ENCODE measurements at places on chromosomes 2 and 18.

DNA sequence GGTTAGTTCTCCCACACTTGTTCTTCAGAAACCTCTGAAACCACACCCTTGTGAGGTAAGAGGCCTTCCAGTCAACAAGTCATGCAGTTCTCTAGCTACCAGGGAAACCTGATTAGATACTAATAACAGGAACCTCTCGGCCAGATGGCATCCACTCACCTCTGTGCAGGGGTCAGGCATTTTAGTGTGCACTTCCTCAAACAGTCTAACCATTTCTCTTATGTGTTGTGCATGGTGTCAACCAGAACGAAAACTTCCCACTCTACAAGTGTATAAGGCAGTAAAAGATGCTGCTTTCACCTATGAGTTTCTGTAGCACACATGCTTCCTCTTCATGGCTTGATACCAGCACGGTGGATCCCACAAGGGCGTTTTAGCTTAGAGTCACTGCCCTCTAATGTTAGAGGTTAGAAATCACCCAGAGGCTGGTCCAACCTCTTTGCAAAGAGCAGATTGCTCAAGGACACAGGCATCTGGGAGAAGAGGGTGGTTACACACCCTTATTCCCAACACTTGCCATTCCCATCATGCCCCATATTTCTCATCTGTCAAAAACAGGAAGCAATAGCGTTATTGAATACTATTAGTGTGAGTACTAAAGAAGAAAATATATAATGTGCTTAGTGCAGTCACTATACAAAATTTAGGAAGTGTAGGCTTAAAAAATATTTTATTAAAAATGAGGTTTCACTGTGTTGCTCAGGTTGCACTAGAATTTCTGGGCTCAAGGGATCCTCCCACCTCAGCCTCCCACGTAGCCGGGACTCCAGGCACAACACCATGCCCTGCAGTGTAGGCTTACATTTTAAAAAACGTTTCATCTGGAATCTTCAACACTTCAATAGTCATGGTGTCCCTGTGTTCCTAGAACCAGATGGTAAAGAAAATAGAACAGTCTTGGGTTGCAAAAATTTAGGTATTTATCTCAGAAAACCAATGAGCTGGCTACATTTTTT is 34.5 kb upstream of the RAB31 start:
- peak; percentile 29 for DNase-seq

GRCh38 chr2:207334301-207334623 is 168.5 kb upstream of the KLF7 start:
- DNase-seq: no peak

- DNase-seq: no peak
Measured at GRCh38 chr2:10028407-10028987, 14.9 kb upstream of the KLF11 start.

DNA sequence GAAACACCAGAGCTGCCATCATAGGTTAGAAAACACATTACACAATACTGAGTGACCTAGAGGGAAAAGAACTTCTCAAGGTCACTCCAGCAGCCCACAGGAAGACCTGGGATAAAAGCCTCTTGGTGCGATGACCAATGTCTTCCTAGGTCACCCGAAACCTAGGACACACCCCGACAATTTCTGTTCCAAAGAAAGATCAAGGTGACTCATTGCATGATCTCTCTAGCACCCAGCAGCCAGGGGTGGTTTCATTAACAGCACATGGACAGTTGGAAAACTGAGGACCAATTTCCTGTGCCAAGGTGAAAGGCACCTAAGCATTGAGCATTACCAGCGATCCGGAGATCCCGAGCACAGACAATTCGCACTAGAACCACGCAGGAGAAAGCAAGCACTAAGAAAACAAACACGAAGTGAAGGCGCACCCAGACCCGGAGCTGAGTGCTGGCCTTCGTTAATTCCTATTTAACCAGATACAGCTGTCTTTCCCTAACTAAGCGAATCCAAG is 1.5 kb downstream of the CACNB4 start:
- DNase-seq: no peak

- DNase-seq: no peak
Measured at GRCh38 chr2:117684919-117685318, 129.6 kb upstream of the DDX18 start.

DNA sequence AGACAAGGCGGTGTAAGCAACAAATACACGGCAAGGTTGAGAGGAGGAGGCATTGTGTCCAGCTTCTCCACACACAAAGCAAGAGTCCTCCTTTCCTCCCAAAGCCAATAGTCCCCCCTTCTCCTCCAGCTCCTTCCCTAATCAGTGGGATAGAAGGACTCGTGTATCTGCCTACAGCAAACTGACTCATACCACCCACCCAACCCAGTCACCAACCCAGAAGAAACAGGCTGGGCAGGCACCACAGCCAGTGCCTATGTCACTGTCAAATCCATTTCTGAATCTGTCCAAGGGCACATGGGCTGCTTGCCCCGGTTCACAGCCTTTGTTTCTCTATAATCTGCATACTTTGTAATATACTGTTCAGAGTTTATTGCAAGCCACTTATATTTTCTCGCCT is 19.2 kb upstream of the NMS start:
- DNase-seq: no peak

DNA sequence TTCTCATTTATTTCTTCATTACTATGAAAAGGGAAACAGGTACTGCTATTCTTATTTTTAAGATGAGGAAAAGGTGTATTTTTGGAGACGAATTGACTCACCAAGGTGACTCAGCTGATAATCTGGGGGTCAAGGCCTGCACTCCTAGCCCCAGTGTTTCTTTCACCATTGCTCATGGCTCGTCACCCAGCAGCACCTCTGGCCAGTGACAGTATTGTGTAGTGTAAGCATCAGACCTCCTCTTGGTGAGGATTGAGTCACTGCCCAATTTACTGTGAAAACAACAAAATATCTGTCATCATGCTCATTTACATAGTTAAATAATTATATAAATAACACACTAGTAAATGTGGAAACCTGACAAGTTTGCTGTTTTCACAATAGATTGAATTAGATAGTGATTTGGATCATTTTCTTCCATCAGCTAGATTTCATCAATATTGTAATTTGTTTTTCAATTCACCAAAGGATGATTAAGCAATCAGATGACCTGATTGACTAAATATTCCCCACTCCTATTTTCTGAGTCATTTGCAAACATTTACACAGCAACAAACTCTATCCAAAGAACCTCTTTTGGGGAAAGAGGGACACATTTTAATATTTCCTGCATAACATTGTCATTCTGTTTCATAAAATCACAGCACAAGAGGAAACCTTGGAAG is 492.8 kb upstream of the RAB12 start:
- DNase-seq: no peak

GRCh38 chr2:56224316-56224715 is 40.5 kb downstream of the CCDC85A start:
- DNase-seq: no peak

- no peak for DNase-seq
Measured at GRCh38 chr18:48994044-48994651, 43.4 kb upstream of the SMAD7 start.

DNA sequence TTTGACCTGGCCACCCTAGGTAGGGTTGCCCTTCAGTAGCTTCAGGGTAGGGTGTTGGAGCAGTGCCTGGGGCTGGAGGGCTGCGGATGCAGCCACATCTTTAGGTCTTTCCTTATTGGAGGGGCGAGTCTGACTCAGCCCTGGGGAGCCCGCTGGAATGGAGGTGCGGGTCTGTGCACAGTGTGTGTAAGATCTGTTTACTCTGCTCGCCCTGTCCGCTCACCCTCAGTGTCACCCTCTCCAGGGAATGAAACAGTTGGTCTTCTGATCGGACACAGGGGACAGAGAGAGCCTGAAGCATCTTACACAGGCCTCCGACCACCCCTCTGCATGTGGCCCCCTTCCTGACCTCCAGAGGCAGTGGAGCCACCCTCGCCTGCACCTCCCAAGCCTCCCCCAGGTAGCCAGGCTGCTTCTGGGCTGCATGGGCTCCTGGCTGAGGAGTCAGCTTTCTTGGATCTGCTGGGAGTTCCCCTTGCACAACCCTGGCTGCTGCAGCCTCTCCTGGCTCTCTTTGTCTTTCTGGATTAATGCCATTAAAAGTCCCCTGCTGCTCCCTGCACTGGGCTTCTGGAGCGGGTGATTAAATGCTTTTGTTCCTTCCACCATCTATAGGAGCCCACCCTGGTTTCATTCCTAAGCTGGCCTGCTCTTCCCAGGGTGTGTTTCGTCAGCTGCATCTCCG is 82.6 kb downstream of the ASB1 start:
- DNase-seq: no peak

GRCh38 chr2:211401328-211401727 is 844.9 kb downstream of the CPS1 start:
- DNase-seq: no peak

DNA sequence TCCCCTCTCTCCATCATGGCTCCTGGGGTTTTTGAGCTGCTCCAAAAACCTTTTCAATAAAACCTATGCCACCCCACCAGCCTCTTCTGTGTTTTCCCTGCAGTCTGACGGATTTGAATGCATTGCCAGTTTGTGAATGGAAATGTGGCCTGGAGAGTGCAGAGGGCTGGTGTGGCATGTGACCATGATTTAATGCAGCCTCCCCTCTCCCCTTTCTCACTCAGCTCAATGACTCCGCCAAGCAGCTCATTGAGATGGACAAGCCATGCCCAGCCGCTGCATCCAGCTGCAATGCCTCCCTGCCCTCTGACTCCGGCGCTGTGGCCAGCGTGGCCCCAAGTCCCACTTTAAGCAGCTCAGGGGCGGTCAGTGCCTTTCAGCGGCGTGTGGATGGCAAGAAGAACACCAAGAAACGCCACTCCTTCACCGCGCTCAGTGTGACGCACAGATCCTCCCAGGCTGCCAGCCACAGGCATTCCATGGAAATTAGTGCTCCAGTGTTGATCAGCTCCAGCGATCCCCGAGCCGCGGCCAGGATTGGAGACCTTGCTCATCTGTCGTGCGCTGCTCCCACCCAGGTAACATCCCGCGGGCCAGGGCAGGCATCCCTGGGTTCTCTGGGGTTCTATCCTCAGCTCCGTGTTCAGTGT is 215.3 kb downstream of the SEPTIN10 start:
- DNase-seq: no peak

DNA sequence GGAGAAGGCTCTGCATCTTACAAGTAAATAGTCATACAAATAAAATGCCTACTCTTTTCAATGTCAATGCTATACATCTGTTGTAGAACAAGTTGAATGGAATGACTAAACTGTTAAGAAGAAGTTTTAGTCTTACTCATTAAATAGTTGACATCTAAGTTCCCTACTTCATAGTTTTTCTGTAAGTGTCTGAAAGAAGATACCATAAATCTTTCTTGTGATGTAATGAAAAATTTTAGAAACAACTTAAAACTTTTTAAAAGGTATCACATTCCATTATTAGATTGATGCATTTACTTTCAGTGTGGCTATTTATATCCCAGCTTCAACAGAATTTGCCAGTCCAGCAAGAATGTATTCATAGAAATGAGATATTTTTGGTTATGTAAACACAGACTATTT is 185.2 kb upstream of the EPC2 start:
- DNase-seq: no peak

GRCh38 chr18:70085641-70086040 is 119.8 kb downstream of the RTTN start:
- DNase-seq: no peak

DNA sequence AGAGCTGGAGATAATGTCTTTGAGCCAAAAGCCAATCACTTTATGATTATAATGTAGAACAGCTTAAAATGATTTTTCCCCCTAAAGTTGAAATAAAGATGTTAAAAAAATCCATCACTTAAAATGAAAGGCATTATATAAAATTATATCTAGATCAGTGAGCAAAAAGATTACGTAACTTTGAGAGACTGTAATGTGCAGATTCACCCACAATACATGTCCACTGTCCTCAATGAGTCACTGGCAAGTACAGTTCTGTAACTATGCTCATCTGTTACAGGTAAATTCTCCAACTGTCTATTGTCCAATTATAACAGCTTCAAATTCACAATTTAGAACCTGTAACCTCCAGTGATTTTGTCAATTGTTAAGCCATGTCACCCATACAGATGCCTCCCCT is 19.0 kb downstream of the FAM161A start:
- no peak for DNase-seq

GRCh38 chr18:8337211-8337610 is 272.0 kb upstream of the RAB12 start:
- no peak for DNase-seq

DNA sequence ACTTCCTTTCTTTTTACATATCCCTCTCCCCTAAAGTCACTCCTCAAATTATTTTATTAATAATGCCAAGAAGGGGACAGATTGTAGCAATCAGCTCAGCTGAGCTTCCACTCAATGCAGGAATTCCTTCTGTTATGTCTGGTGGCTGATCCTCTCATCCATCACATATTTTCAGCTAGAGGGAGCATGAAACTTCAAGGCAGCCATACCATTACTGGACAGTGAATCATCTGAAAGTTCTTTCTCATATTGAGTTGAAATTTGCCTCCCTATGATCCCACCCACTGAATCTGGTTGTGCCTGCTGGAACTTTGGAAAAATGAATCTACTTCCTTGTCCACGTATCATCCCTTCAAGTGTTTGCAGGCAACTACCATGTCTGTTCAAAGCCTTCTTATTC is 11.2 kb downstream of the ZNF385B start:
- DNase-seq: no peak

GRCh38 chr2:224937887-224938286 is 104.4 kb downstream of the DOCK10 start:
- DNase-seq: no peak

DNA sequence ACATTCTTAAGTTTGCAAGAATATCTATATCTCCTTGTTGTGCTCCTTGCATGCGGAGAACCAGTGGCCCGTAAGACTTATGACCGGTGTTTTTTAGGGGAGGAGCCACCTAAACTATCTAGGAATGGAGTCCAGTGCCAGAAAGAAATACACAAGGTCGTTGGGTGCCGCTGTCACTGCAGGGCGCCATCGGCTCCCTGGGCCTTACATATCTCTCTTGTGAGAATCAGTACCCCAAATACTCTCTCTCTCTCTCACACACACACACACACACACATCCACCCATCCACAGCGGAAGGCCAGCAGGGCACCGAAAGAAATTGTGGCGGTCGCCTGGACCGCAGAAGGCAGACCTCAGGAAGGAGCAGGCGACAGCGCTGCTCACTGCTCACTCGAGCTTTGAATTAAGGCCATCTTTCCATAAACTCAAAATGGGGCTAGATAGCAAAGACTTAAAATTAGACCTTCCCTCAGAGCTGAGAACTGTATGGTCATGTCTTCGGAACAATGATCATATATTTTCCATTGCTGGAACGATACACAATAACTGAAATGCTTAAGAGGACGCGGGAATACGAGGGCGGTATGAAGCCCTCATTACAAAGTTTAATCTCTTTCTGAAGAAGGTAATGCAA is 10.4 kb downstream of the NR4A2 start:
- DNase-seq: peak; percentile 28

GRCh38 chr2:204591225-204591624 is 46.0 kb downstream of the PARD3B start:
- no peak for DNase-seq

- no peak for DNase-seq
Measured at GRCh38 chr2:140286377-140286776, 1506.2 kb upstream of the NXPH2 start.

DNA sequence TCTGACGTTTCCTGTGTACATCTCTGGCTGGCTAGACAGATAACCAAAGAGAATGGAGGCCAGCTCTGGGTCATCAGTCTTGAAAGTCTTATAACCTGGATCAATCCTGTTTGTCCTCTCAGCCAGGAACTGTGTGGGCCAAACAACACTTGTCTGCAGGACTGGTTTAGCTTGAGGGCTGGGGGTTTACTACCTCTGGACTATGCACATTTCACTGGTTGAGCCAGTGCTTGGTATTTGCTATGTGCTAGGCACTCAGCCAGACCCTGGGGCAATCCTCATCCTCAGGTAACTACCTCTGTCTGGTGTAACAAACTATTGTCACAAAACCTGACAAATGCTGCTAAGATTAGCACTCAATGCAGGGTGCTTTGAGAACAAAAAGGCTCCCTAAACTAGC is 169.7 kb downstream of the HAUS1 start:
- no peak for DNase-seq

- no peak for DNase-seq
Measured at GRCh38 chr2:203972066-203972465, 35.5 kb downstream of the ICOS start.

All from activated naive CD4-positive, alpha-beta T cell treated with anti-CD3 and anti-CD28 coated beads, Interleukin-2, amount 10 ng/mL, durations not matched to agents 7 days and 5 days (primary cell).